ENCODE measurements at places on chromosomes 12 and 14. TPM values are rescaled to one million over a fixed set of nuclear protein-coding genes. Genes with fewer than 3 reads are reported as not detected.

GRCh38 chr14:67420102-67420739 lies 8.3 kb upstream of the PLEK2 start:
- no peaks in the 10 kb centered on the region for H3K36me3 ChIP-seq
- H3K4me3 ChIP-seq: no peak overlapping the region
- peaks cover 16% of the 10 kb centered on the region for H3K27me3 ChIP-seq

GRCh38 chr12:98456041-98456440 lies 59.3 kb upstream of the TMPO start:
- DNase-seq: no peak
- no peaks in the 10 kb centered on the region for H3K36me3 ChIP-seq
- H3K27ac ChIP-seq: no peak overlapping the region
- H3K27me3 ChIP-seq: peaks cover 20% of the 10 kb centered on the region
- no peak overlapping the region for H3K4me3 ChIP-seq

DNA sequence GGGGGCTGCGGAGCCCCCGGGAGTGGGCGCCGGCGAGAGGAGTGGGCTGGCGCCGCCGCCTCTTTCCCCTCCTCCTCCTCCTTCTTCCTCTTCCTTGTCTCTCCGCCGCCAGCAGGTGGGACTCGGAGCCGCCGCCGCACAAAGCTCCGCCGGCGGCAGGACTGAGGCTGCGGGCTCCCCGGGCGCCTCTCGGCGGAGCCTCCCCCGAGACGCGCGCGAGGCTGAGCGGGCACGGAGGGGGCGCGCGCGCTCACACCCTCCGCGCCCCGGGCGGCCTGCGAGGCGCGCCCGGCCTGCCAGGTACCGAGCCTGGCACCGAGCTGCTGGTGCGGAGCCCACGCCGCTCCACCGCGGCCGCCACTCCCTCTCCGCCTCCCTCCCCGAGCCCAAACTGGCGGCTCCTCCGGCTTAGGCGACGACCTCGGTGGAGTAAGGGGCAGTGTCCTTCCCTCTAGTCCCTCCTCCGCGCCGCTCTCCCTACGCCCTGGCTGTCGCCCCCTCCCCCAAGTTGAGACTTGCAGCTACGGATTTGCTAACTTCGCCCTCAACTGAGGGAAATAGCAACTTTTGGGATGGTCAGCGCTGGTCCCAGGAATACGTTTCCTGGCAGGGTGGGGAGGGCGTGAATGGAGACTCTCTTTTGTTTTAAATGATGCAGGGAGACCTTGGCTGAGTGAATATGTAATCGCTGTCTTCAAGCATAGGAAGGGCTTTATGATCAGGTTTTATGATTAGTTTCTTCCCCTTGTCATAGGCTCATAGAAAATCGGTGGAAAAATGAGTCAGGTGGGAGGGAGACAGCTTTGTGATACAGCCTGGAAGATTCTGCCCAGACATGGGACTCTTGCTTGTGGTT lies 199.5 kb upstream of the CAND1 start:
- no peaks in the 10 kb centered on the region for H3K36me3 ChIP-seq
- no peak overlapping the region for H3K27ac ChIP-seq
- peaks cover 9% of the 10 kb centered on the region for H3K4me1 ChIP-seq
- H3K27me3 ChIP-seq: peaks cover 59% of the 10 kb centered on the region
- peak overlapping the region; percentile 67 for H3K4me3 ChIP-seq

- no peak overlapping the region for H3K27ac ChIP-seq
- H3K36me3 ChIP-seq: no peaks in the 10 kb centered on the region
- H3K4me3 ChIP-seq: no peak overlapping the region
- H3K4me1 ChIP-seq: no peaks in the 10 kb centered on the region
- H3K27me3 ChIP-seq: no peaks in the 10 kb centered on the region
These were observed 490.4 kb upstream of the ATP2B1 start for GRCh38 chr12:90199006-90199405.

DNA sequence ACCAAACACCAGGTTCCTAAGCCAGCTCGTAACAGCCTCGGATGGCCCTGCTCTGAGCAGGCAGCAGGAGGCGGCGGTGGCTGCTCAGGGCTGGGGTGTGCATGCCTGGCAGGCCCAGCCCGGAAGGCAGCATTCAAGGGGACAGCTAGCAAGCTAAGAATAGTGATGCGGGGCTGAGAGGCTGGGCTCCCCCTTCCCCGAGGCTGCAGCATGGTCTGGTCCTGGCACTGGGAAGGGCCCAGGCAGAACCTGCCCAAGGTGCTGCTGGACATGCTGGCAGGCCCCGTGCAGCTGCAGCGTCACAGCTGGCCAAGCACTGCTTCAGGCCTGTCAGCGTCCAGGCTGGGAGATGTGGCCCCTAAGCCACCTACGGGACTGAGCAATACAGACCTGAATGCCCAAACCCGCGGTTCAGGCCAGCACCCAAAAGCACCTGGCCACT lies 26.4 kb upstream of the NUDT14 start:
- H3K27ac ChIP-seq: no peak overlapping the region
- no peaks in the 10 kb centered on the region for H3K36me3 ChIP-seq
- H3K27me3 ChIP-seq: no peaks in the 10 kb centered on the region
- no peaks in the 10 kb centered on the region for H3K4me1 ChIP-seq
- no peak for DNase-seq
- H3K4me3 ChIP-seq: no peak overlapping the region

DNA sequence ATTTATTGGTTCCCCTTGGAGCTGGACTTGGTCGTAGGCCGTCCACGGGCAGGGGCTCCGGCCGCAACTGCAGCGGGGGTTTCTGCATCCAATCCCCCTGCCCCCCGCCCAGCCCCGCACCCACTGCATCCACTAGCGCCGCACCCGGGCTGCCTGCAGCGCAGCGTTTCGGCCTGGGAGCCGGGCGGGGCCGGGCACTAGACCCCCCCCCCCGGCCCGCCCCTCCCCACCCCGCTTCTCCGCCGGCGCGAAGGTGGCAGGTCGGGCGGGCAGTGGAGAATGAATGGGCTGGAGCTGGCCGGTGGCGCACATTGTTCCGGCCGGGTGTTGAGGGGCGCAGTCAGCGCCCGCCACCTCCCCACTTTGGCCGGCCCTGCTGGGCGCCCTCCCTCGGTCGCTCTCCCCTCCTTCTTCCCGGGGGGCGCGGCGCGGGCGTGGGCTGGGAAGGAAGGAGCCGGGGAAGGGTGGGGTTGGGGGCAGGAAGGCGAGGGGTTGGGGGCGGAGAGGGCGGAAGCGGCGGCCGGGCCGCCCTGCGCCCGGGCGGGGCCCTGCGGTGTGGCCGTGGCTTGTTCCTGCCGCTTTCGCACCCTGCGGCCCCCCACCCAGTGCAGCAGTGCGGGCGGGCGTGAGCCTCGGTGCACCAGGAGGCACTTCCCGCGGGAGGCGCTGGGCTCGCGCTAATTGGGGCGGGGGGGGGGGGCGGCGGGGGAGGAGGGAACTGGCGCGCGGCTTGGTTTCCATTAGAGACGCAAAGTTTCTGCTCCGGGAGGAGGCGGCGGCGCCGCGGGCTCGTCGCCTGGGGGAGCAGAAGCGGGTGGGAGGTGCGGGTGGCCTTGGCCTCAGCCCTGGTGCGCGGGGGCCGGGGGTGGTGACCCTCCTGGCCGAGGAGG lies 841 bp downstream of the CALM1 start:
- H3K27me3 ChIP-seq: peaks cover 1% of the 10 kb centered on the region
- H3K4me1 ChIP-seq: peaks cover 38% of the 10 kb centered on the region
- peak; percentile 77 for DNase-seq
- H3K27ac ChIP-seq: peak overlapping the region; percentile 86
- H3K4me3 ChIP-seq: peak overlapping the region; percentile 90

Gene AHNAK2
- 0.07 TPM for total RNA-seq

Gene TAS2R42
- not detected for total RNA-seq

Gene EMP1
- 9.5 TPM for total RNA-seq

- H3K4me3 ChIP-seq: no peak overlapping the region
- H3K36me3 ChIP-seq: no peaks in the 10 kb centered on the region
- H3K27me3 ChIP-seq: peaks cover 17% of the 10 kb centered on the region
- no peak overlapping the region for H3K27ac ChIP-seq
- no peaks in the 10 kb centered on the region for H3K4me1 ChIP-seq
These were observed 5.9 kb upstream of the CLEC4E start for GRCh38 chr12:8546591-8546990.

Gene GPR162
- total RNA-seq: 0.11 TPM

GRCh38 chr12:103868215-103868614 lies 27.2 kb upstream of the NT5DC3 start:
- H3K27ac ChIP-seq: no peak overlapping the region
- no peak overlapping the region for H3K4me3 ChIP-seq
- no peaks in the 10 kb centered on the region for H3K4me1 ChIP-seq
- no peaks in the 10 kb centered on the region for H3K36me3 ChIP-seq

- H3K4me3 ChIP-seq: no peak overlapping the region
- no peak for DNase-seq
- H3K27me3 ChIP-seq: no peaks in the 10 kb centered on the region
- H3K27ac ChIP-seq: no peak overlapping the region
- peaks cover 35% of the 10 kb centered on the region for H3K36me3 ChIP-seq
- H3K4me1 ChIP-seq: peaks cover 17% of the 10 kb centered on the region
These were observed 14.0 kb downstream of the ZNF664 start for GRCh38 chr12:123987022-123987421.

DNA sequence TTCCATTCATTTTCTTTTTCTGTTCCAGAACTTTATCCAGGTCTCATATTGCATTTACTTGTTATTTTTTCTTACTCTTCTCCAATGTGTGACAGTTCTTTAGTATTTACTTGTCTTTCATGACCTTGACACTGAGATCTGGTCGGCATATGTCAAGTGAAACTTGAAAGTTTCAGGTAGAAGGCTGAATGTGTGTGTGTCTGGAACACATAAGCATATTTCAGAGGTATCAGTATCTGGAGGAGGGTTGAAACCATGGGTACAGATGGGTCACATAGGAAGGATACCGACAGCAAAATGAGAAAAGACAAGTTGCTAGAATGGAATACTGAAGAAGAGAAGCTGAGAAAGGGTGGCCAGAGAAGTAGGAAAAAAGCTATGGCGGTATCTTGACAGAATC lies 22.5 kb upstream of the PTGDR start:
- peaks cover 8% of the 10 kb centered on the region for H3K36me3 ChIP-seq
- peaks cover 24% of the 10 kb centered on the region for H3K27me3 ChIP-seq
- DNase-seq: no peak
- H3K4me3 ChIP-seq: no peak overlapping the region
- H3K27ac ChIP-seq: no peak overlapping the region

DNA sequence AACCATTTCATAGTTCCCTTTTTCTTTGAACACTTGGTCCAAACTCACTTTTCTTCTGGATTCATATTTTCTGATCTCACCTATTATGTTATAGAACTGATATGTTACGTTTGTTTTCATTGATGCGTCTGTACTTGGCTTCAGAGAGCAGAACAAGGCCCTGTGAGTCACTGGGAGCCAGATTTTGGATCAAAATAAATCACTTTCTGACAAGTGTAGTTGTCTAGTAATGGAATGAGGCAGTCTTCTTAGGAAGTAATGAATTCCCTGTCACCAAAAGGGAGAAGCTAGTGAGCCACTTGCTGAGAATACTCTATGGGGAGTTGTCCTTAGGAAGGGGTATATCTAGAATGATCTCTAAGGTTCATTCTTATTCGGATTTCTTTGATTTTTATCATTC lies 10.2 kb downstream of the BICD1 start:
- DNase-seq: no peak
- peaks cover 10% of the 10 kb centered on the region for H3K4me1 ChIP-seq
- peaks cover 14% of the 10 kb centered on the region for H3K27me3 ChIP-seq
- H3K4me3 ChIP-seq: no peak overlapping the region
- H3K27ac ChIP-seq: no peak overlapping the region

Gene MYF5
- not detected for total RNA-seq

DNA sequence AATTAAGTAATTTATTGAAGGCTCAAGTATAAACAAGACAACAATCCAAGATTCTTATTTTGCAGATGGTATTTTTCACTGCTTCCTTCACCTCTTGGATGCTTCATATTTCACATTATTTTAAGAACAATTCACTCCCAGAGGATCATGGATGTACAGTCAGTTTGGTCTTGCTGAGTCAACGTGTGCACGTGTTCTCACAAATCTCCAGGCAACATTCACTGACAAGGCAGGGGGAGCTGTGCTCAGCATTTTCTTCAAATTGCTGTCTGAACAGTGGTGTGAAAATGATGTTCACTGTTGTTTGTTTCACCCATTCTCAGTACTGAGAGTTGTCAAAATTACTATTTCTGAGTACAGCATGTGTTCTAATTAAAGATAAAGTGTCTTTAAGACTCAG lies 118.3 kb upstream of the SLC38A4 start:
- H3K27ac ChIP-seq: no peak overlapping the region
- no peaks in the 10 kb centered on the region for H3K4me1 ChIP-seq

DNA sequence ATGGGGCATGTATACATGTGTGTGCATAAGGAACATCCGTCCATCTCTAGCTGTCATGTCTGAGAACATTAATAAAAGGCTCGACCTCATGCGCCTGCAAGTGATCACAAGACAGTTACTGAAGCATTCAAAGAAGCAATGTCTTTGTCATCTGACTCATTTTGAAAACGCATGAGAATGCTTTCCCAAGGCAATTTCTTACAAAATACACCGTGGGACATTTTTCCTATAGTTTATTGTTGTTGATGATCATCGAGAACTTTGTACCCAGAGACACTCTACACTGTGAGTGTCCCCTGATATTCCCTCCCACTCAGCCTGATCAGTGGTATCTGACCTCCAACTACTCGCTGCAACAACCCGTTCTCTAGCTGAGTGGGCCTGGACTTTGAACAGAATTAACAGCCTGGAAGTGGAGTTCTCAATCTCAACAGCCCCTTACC lies 68.1 kb downstream of the ETV6 start:
- DNase-seq: no peak
- H3K27me3 ChIP-seq: no peaks in the 10 kb centered on the region
- H3K4me1 ChIP-seq: peaks cover 57% of the 10 kb centered on the region

DNA sequence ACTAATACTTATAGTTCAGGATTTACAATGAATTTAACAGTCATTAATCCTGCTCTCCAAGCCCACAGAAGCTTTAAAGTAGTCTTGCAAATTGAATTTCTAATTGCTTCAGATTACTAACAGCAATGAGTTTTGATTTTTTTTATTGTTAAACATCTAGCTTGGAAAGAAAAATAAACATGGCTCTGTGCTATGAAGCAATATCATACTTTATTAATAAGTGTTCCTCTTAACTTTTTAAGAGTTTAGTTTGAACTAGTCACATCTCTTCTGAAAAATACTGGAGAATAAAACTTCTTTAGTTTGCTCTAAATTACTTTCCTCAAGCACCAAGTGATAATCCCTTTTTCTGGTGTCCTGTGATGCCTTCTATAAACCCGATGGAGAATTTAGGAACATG lies 250.2 kb downstream of the TRHDE start:
- H3K36me3 ChIP-seq: no peaks in the 10 kb centered on the region
- H3K27me3 ChIP-seq: no peaks in the 10 kb centered on the region
- no peak overlapping the region for H3K27ac ChIP-seq
- no peak for DNase-seq
- H3K4me1 ChIP-seq: no peaks in the 10 kb centered on the region
- no peak overlapping the region for H3K4me3 ChIP-seq

GRCh38 chr12:121514184-121514742 lies 66.6 kb downstream of the KDM2B start:
- H3K27ac ChIP-seq: peak overlapping the region; percentile 57
- H3K27me3 ChIP-seq: no peaks in the 10 kb centered on the region
- peaks cover 12% of the 10 kb centered on the region for H3K36me3 ChIP-seq
- H3K4me3 ChIP-seq: no peak overlapping the region
- no peak for DNase-seq
- peaks cover 5% of the 10 kb centered on the region for H3K4me1 ChIP-seq

Gene ITGB7
- total RNA-seq: 200 TPM
